CD4-positive, alpha-beta T cell treated with Interleukin-1 beta for 1 hour (primary cell): ENCODE measurements at places on chromosomes 7 and 10.

DNA sequence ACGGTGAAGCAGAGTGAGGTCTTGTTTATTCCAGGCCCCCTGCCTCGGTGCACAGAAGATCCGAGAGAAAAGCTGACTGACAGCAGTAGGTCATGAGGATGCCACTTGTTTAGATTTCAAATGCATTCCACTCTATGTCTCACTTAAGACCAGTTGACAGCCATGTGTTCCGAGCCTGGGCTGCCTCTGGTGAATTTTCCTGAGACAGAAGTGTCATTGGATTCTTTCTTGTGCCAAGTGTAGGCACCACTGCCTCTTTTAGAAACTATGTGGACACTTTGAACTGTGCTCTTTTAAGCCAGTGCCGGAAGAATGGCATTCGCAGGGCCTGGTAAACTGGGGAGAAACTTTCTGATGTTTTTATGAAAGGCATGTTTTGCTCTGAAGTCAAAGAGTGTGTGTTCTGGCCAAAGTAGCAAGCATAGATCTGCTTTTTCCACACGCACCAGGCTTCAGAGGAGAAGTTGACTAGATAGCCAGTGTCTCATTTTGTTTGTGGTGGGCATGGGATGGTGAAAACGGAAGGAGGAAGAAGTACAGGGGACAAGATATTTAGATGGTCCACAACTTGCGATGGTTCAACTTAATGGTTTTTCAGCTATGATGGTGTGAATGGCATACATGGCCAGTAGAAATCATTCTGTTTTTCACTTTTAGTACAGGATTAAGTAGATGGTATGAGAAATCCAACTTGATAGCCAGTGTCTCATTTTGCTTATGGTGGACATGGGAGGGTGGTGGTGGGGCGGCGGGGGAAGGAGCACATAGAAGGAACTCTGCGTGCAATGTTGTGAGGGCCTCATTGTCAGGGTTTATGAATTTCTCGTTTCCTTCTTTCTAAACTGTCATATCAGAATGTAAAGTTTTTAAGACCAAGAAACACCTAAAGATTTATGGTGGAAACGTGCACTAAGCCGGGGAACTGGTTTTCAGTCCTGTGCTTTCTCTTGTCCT, 41.5 kb downstream of the CYP17A1 start:
- DNase-seq = no peak

GRCh38 chr10:129742742-129743550, 221.1 kb downstream of the EBF3 start:
- DNase-seq = no peak

- no peak for DNase-seq
These were observed 324.1 kb downstream of the PHF14 start for GRCh38 chr7:11297764-11298163.

DNA sequence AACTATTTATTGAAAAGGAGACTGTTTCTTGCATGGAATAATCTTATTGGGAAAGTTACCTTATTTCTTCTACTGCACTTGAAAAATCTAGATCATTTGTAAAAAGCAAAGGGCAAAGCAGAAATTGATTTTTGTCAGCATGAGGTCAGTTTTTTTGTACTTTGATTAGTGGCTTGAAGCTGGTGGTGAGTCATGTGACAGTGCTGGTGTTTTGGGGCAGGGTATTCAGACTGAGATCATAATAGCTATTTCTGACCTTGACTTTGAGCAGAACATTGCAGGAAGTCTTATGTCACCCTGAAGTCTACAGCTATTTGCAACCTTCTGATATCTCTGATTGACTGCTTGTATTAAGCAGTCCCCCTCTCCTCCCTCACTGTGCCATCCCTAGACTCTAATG, 66.3 kb upstream of the SORCS3 start:
- DNase-seq = no peak

- no peak for DNase-seq
These were observed 196.6 kb downstream of the ARL4A start for GRCh38 chr7:12884033-12884432.

DNA sequence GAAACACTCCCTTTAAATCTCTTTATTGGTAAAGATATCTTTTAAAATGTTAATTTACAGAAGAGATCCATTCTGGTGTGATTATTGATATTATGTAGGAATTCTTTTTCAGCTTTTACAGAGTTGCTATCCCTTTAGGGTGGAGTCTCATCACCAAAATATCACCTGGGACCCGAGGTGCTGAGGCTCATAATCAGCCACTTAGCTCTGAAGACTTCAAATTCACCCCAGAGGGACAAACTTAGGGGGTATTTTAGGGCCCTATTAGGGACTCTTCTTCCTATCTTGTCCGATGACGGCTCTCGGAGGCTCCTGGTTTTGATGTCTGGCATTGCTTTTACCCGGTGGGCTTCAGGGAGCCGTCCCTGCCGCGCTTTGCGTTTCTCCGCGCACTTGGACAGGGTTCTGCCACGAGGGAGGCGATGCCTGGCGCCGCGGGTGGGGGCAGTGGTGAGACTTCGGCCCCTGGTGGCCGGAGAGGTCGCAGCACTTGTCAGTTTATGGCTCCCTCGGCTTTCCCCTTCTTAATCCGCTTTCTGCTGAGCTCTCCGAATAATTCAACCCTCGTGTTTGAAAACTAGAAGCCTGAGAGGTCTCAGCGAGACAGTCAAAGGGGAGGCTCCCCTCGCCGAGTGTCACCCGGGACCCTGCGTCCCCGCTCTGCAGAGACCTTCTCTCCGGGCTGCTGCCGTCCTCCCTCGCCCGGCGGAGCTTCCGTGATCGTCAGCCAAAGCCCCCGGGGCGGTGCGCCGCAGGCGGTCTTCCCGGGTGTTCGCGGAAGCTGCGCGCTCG, 27.8 kb downstream of the RBM20 start:
- peak; percentile 70 for DNase-seq

DNA sequence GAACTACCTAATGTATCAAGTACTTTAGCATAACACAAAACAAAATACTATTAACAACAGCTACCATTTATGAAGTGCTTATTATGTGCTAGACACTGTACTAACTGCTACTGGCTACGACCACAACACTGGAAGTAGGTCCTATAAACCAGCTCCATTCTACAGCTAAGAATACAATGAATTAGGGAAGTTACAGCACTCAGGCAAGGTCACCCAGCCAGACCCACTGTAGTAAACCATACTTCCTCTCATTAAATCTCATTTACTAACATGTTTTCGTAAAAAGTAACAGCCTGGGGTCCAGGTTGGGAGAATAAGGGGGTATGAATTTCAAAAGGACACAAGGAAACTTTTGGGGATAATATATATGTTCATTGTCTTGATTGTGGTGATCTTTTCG, 25.4 kb downstream of the NAPEPLD start:
- DNase-seq = no peak

- no peak for DNase-seq
These were observed 41.8 kb downstream of the HABP2 start for GRCh38 chr10:113594652-113595051.

GRCh38 chr10:34116220-34116641, 698.9 kb downstream of the PARD3 start:
- no peak for DNase-seq

DNA sequence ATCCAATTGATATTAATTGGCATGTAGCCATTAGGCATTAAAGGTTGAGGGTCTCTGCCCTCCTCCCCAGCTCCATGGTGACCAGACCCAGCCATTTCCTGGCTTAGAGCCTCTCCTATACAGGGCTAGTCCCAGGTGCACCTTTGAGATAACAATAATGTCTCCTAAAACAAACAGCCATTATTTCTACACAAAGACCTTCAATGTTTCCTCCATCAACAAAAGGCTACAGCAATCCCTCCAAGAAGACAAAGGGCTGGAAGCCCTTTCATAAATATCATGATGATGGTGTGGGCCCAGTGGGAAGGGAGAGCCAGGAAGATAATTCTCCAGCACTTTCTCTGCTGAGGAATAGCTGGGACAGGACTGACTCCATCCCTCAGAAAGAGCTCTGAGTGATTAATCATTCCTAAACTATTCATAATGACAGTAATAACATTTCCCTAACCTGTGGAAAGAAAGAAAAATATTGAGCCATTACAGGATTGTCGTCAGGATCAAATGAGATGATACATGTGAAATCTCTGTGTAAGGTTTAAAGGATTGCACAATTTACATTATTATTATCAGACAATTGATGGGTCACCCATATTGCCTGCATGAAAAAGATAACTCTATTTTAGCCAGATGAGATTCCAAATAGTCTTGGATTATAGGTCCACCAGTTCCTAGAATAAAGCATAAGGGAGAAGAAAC, 10.2 kb downstream of the PKD2L1 start:
- no peak for DNase-seq

DNA sequence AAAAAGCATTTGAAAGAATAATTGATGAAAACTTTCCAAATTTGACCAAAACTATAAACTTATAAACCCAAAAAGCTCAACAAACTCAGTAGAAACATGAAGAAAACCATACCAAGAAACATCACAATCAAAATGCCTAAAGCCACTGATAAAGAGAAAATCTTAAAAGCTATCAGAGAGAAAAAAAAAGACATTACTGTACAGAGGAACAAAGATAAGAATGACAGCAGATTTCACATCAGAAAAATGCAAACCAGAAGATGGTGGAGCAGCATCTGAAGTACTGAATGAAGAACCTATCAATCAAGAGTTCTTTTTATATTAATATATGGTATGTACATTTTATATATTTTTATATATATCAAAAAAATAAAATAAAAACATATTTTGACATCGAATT, 2.4 kb upstream of the GPAM start:
- no peak for DNase-seq

GRCh38 chr7:53743697-53744402, 708.4 kb downstream of the POM121L12 start:
- no peak for DNase-seq

GRCh38 chr7:25494896-25495295, 266.6 kb upstream of the NPVF start:
- no peak for DNase-seq

- no peak for DNase-seq
These were observed 39.5 kb downstream of the FAM53B start for GRCh38 chr10:124704428-124705380.

DNA sequence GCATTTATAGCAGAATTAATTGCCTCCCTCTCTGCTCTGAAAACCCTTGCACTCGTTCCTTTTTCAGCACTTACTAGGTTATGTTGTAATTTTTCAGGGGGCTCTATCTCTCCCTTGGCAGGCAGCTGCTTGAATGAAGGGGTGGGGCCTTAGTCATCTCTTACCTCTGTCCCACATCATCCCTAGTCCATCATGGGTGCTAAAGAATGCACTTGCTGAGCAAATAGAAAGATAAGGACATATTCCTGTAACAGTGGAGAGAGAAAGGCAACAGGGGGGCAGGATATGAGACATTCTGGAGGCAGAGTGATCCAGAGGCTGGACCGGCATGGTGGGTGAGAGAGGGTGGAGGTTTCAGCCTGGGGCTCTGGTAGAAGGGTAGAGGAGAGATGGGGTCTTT, 60.0 kb downstream of the MINDY4 start:
- no peak for DNase-seq

GRCh38 chr7:100380196-100380595, 6.9 kb downstream of the PILRA start:
- DNase-seq = no peak

DNA sequence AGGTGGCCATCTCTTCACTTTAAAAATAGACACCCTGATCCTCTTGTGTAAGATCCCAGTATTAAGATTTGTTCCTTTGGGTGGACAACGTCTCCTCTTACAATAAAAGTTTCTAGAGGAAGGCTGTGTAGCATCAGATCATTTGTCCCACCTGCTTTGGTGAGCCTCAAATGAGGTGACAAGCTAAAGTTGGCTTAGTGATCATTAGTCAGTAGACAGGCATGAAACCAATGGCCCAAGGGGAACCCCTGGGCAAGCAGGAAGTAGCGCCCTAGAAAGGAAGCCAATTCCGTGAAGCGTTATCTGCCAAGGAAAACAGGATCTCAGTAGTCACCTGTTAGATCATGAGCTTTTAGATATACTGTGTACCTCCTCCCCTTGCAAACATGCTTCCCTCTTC, 66.8 kb downstream of the PCGF5 start:
- DNase-seq = no peak

DNA sequence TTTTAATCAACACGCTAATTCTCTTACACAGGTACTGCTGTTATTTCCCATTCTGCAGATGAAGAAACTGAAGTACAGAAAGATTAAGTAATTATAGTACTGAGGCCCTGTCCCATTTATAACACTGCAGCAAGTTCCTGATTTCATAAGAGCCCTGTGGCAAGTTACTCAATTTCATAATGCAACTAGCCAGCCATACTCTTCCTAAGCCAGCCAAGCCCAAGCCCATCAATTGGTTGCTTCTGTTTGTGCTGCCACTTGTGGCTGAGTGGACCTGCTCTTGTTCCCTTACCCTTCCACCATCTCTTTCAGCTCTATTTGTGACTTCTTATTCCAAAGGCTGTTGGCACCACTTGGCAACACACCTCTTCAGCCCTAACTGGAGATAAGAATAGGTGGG, 19.7 kb upstream of the PRPF18 start:
- DNase-seq = peak; percentile 29

DNA sequence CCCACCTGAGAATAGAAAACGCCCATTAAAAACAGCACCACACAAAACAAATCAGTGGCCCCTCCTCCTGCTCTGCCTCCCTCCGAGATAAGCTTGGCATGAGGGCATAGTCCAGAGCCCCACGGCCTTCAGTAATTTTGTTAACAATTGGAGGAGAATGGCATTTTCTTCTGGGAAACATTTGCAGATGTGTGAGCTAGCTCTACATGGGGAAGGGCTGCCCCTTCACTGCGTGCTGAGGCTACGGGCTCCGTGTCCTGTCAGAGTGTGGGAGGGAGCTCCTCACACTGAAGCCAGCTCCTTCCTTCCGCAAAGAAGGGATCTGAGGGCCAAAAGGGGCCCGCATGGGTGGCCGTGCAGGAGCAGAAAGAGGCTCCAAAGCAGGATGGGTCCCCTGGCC, 15.2 kb downstream of the GRK5 start:
- DNase-seq = no peak

GRCh38 chr10:60816628-60817397, 38.5 kb downstream of the CDK1 start:
- DNase-seq = peak; percentile 63

DNA sequence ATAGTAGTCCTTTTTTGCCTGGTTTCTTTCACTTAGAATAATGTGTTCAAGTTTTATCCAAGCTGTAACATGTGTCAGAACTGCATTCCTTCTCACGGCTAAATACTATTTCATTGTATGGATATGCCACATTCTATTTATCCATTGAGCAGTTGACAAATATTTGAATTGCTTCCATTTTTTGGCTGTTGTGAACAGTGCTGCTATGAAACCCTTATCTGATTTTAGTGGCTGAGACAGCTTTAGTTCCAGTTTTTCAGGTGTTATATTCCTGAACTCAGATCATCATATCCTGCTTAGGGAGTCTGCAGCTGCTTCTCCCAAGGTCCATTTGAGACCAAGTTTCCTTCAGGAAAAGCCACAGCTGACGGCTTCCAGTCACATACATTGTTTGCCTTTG, 339.2 kb downstream of the GRID1 start:
- no peak for DNase-seq

DNA sequence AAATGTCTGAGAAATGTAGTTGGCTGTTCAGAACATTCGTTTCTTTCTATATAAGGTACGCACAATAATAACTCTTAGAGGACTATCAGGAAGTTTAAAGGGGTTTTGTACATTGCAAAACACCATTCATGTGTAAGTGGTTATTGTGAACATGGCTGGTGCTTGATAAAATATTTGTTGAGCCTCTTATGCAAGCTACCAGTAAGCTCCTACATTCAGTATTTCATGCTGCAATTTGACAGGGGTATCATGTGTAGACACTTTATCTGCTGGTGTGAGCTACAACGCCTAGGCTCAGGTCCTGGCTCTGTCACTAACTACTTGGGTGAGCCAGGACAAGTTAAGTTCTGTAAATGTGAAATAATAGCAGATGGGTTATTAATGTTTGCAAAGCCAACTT, 75.5 kb downstream of the MAP3K8 start:
- DNase-seq = no peak

GRCh38 chr10:122213766-122214165, 57.3 kb upstream of the BTBD16 start:
- DNase-seq = no peak
